ENCODE measurements at places on chromosomes 5 and 9.

DNA sequence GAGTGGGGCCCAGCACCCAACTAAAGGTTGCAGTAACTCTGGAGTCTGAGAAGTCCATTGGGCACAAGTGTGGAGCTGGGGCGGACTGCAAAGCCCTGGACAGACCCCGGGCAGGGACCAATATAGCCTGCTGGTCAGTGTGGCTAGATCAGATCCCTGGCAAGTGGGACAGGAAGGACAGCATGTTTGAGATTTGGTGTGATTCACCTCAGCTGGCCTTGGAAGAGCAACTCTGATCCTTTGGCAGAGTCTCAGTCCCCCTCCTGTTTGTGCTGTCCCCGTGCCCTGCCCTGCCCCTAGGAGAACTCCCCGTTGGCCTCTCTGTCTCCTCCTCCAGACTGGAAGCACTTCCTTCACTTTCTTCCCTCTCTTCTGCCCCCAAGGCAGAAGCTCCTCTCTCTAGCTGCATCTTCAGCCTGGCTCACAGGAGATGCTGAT is 255.3 kb downstream of the FSTL4 start:
- DNase-seq = no peak

DNA sequence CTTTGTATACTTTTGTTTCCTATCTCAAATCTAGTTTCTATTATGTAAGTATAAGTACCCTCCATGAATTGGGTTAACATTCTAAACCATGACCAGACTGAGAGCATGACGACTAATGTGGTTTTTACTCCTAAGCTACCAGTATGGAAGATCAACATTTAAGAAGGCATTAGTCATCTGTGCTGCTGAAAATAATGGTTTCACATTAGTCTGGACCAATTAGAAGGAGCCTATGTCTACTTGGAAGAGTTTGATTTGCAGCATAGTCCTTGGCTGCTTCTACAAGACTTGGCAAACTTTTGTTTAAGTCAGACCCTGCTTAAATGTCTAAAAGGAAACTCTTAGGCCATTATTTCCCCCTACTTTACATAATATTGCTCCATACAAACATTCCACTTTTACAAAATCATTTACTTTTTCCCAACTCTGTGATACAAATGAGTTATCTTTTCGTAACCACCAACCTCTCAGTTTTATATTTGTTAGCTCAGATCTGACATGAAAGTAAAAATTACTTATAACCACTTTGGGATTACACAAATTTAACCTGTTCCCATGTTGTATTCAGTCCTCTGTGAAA is 186.7 kb downstream of the COMMD10 start:
- peak; percentile 39 for DNase-seq

DNA sequence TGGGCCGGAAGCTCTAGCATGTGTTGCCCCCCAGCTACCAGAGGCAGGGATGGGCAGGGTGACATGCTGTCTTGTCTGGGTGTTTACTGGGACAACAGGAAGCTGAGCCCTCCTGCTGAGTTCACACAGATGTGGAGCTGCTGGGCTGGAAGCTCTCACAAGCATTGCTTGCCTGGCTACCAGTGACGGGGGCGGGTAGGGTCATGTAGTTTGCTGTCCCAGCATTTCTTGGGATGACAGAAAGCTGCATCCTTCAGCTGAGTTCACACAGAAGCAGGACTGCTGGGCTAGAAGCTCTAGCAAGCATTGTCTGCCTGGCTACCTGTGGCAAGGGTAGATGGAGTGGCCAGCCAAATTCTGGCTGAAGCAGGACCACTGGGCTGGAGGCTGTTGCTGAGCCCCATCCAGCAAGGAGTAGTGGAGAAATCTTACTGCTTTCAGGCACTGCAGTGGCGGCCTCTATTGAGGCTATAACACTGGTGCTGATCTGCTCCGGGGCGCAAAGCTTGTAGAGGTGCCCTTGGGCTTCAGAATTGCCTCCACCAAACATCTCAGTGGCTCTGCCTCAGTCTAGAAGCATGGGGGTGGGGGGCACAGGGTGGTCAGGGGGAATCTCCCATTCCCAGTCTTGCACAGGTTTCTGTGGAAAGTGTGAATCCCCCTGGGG is 25.1 kb downstream of the POLK start:
- DNase-seq = peak; percentile 26

DNA sequence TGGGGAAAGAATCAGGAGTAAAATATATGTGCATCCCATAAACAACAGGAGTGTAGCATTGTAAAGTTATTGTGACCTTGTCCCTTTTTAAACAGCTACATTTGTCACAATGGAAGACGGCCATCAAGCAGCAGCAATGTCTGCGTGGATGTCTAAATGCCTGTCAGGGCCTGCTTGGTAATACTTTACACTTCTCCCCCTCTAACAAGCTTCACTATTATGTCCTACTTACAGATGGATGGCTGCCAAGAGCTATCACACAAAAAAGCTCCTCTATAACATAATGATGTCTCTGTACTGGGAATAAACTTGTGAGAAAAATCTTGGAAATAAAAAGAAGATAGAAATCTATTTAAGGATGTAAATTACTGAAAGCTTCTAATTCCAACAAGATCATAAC is 213.0 kb downstream of the FBXL17 start:
- DNase-seq = no peak

- no peak for DNase-seq
Observed at GRCh38 chr5:176875783-176876505, 23.2 kb downstream of the HK3 start.

Data from fibroblast of skin of back (primary cell).